ENCODE measurements at places on chromosomes 4 and X.
A peak's percentile ranks its signal among the peaks of the same experiment; 100 is the strongest.

DNA sequence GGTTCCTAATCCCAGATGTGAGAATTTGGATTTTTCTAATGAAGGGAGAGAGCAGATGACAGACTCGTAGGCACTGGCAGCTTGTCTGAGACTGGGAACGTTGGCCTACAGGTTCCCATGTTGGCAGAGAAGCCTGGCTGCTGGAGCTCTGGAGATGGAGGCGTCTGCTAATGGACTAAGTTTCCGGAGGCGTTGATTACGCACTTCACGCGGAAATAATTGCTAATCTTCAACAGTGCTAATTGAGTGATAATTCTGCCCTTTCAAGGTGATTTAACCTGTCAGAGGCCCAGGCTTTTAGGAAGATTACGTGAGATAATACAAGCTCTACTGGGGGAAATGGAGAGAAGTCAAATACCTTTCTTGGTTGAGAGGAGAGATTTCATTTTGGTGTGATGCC lies 77.4 kb downstream of the PSAPL1 start:
- DNase-seq: no peak

- DNase-seq: peak; percentile 18
These were observed 27.8 kb upstream of the FTHL17 start for GRCh38 chrX:31099536-31100090.

- no peak for DNase-seq
These were observed 408.9 kb downstream of the GLUD2 start for GRCh38 chrX:121456315-121456714.

DNA sequence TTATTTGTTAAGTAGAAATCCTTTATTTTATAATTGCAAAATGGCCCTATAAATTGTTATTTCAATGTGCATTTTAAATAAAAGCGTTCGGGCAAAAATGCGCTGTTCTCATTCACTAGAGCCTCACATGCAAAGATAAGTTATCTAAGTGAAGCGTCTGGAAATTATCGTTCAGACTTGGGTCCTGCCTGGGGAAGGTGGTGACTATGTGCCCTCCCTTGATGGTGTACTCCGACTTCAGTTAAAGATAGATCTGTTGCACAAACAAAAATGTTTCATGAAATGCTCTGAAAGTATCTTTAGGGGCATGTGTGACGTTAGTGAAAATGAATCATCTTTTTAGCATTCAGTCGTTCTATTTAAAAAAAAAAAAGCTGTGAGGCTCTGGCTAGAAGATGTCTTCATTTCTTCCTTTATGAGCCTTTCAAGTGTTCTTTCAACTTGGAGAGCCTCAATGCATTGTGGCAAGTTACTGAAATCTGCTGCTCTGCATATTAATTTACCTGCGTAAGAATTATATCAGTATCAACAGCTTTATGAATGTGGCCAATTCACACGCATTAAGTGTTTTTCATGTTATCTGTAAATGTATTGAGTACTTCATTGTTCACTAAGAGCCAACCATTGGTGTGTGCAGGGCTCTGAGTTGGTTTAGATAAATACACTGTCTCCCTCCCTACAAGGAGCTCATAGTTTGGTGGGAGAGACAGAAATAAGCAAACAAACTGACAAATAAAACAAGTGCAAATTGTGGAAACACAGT lies 83.0 kb downstream of the AFF1 start:
- DNase-seq: peak; percentile 96

GRCh38 chrX:120000490-120001246 lies 57.1 kb upstream of the NKAP start:
- peak; percentile 17 for DNase-seq

- DNase-seq: no peak
These were observed 273.2 kb downstream of the ADGRL3 start for GRCh38 chr4:61473306-61473705.

DNA sequence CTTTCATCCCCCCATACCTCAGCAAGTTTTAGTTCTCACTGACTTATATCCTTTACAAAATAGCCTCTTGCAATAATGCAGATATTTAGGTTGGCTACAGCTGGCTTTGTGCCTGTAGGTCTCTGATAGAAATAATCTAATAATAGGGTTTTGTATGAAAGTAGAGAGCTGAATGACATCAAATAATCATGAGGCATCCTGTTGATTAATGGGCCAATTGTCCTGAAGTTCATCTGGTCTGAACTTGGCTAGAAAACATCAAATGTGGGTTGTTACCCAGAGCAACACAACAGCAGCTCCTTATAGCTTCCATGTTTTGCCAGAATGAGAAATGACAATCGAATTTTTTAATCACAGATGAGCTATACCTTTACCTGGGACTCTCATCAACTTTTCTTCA lies 19.2 kb upstream of the LHFPL1 start:
- DNase-seq: no peak

GRCh38 chr4:101200561-101200960 lies 146.8 kb downstream of the PPP3CA start:
- peak; percentile 16 for DNase-seq

DNA sequence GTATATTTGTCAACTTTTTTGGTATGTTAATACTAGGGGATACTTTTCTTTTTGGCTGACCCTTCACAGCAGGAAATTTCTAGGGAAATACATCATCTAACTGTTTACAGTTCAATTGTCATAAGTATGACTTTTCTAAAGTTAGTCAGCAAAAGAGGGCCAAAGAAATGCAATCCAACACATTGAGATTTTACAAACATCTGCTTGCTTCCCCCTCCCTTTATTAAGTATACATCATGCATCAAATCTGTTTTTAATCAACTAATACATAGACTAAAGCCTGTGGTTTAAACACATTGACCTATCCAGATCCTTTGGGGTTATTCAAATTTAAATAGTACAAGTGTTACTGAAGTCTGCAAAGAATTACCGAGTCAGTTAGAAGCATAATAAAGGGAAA lies 93.9 kb downstream of the MID1 start:
- DNase-seq: no peak

DNA sequence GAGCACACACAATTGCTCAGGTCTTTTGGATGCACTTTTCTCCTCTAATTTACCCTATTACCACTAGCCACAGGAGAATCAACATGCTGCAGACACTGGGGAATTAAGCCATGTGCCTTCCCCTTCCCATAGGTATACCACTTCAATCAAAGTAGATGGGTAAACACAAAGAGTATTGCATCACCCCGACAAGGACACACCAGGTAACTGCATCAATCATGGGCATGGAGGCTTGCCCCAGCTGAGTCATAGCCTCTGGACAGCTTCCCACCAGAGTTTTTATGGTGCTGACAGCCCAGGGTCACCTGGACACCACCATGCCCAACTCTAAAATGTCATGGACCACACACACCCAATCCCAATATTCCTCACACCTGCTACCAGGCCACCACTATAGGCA lies 197.2 kb upstream of the AR start:
- DNase-seq: no peak

DNA sequence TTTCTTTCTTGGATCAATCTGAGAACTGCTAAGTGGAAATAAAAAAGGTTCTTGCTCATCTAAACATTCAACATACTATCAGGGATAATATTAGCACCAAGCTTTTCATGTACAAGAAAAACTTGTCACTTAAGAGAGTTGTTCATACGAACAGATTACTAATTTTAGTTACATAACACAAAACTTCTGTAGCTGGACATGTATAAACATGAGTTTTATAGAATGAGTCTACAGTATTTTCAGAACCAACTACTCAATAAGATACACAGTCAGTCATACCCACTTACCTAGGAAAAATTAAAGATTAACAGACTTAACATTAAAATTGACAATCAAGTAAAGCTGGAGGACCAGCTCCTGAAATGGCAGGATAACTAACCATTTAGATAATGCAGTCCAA lies 540.1 kb upstream of the FAM241A start:
- DNase-seq: no peak

DNA sequence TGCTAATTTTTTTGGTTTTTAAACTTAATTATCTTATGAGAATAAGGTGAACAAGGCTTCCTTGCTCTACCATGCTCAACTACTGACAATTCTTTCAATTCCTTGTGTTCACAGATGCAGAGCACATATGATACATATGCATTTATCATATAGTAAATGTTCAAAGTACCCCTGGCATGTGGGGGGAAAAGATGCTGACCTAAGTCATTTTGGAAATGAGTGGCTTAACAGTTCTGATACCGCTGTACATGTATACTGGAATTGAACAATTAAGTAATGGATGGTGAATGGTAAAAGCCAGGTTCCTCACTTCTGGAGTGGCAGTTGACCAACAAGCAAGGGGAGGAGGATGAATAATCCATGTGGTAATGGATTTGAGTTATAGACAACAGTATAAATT lies 149.6 kb downstream of the NAF1 start:
- no peak for DNase-seq

DNA sequence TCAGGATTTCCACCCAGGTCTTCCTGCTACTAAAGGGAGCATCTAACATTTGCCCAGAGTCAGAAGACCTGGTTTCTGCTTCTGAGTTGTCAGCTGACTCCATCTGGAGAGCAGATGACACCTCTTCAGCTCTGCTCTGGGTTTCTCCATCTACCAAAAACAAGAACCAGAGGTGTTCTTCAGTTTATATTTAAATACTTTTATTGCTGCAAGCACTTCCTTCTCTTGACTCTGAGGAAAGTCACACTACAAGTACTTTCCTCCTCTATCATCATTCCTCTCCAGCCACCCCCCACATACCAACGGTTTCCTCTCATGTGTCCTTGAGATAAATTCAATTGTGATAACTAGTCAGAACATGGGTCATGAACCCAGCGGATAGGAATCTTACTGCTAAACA lies 88.4 kb downstream of the PPP3CA start:
- peak; percentile 64 for DNase-seq

DNA sequence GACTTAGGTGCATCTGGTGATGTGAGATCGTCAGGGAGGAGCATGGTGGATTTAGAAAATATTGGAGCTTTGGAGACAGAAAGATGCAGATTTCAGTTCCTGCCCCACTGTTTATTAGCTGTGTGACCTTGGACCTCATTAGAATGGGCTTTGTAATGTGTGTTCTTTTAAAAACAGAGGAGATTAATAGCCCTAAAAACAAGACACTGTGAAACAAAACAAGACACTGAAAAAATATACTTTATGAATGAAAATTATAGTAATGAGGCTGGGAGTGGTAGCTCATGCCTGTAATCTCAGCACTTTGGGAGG lies 79.5 kb downstream of the EVC start:
- DNase-seq: no peak

DNA sequence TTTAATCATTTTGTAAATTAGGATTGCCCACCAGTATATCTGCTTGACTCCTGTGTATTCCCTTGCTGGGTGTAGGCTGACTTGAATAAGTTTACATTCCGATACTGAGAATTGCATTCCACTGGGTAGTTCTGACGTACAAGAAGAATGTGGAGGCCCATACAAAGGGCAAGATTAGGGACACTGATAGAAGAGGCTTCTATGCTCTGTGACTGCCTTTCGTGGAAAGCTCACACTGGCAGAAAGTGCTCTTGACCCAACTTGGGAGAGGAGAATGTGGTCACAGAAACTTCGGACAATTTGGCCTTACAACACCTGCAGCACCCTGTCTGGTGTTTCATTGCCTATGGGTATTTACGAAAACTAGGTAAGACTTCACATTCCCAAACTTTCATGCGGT lies 126.3 kb downstream of the RAPGEF2 start:
- DNase-seq: no peak

DNA sequence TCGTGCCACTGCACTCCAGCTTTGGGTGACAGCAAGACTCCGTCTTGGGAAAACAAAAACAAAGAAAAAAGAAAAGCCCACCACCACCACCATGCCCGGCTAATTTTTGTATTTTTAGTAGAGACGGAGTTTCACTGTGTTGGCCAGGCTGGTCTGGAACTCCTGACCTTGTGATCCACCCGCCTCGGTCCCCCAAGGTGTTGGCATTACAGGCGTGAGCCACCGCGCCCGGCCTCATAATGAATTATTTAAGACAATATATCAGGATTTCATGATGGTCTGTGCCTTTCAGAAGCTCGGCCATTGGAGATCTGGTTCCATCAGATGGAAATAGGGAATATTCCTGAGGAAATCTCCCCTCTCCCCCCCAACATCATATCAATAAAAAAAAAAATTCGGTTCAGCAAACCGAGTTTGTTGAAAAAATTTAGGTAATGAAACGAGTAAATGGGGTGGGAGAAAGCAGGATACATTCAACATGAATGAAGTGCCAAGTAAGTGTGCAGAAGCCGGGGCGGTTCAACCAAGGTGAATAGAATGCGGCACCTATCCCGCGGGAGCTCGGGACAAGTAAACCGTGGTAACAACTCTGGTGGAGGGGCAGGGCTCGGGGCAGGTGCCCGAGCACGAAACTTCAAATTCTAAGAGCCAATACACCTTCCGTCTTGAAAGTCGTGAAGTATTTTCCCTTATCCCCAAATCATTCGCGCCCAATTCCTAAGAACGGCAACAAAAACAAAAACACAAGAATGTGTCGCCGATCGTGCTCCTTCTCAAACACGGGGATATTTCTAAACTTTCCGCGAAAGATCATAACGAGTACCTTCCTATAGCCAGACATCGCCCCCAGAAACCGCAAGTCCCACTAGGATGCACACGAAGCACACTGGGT lies 773 bp upstream of the TXLNG start:
- DNase-seq: peak; percentile 17

DNA sequence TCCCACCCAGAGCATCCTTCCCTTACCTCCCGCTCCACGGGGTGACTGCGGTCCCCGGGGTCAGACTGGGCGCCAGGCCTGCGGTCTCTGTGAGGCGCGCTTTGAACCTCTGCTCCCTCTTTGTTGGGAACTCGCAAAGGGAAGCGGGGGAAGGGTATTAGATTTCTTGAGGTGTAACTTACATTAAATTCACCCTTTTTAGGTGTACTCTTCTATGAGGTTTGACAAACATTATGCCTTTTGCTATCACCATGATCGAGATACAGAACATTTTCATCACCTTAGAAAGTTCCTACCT lies 569 bp downstream of the DCK start:
- peak; percentile 56 for DNase-seq

DNA sequence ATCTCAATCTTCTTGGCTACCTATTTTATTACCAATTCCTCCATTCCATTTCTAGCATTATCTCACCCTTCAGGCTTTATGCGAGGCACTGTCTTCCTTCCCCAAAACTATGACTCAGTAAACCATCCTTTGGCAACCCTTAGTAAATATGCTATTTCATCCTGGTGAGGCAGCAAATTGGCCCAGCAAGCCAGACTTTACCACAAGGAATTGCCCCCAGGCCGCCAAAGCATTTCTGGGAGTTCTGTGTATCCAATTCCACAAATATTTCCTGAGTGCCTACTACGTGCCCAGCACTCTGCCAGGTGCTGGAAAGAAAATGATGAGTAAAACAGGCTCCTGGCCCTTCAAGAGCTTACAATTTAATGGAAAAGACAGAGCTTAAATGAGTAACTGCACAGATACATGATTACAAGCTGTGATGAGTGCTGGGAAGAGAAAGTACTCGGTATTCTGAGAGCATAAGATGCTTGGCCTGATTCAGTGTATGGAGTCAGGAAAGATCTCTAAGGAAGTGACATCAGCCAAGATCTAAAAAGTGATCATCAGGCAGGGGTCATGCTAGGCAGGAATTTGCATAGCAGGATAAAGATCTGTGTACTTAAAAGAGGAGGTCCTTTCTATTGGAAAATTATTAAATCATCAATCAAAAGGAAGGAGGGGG lies 193.8 kb downstream of the ADAMTS3 start:
- DNase-seq: peak; percentile 24

GRCh38 chr4:118879409-118879808 lies 9.2 kb upstream of the SYNPO2 start:
- no peak for DNase-seq

Measured in hematopoietic multipotent progenitor cell treated with erythropoietin and hydrocortisone succinate and interleukin-3 and kit ligand, for 6 days (in vitro differentiated cells).